Thyroid gland (tissue), 4 donors: ENCODE measurements at places on chromosomes 3 and 15. TPM values are rescaled to one million over a fixed set of nuclear protein-coding genes. Genes with fewer than 3 reads are reported as not detected.

DNA sequence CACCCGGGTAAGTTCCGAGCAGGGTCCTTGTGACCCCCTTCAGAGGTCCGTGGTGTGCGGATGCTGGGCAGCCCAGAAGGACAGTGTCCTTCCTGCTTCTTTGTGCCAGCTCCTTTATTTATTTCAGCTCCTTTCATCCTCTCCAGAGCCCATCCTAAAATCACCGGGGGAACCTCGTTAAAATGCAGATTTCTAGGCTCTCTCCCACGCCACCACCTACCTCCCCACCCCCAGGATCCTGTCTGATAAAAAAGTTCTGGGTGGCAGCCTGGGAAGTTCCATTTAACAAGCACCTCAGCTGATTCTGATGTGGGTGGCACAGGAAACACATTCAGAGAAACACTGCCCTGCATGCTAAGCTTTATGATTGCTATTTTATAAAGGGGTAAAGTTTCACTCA is 12.5 kb upstream of the IGF1R start:
- H3K27me3 ChIP-seq: no peaks in the 10 kb centered on the region
- no peak overlapping the region for H3K27ac ChIP-seq
- DNase-seq: no peak
- H3K36me3 ChIP-seq: no peaks in the 10 kb centered on the region
- no peak overlapping the region for H3K4me3 ChIP-seq

The EXD1 gene
- not detected for total RNA-seq

DNA sequence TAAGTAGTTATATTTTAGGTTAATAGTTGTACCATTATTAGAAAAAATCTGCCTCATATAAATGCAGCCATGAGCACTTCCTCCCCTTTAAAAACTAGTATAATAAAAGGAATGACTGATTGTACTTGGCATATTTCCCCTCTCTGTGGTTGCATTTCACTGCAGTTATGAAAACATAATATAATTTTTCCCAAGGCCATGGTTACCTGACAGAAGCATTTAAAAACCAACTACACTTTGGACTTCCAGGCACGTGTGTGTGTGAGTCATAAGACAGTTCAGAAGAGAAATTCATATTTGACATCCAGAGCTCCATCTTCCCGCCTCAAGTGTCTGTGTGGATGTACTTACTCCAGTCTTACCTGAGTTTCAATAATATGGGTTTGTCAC is 828.2 kb upstream of the CFAP20DC start:
- no peak overlapping the region for H3K27ac ChIP-seq
- no peak for DNase-seq
- no peak overlapping the region for H3K4me3 ChIP-seq
- H3K4me1 ChIP-seq: no peaks in the 10 kb centered on the region
- no peaks in the 10 kb centered on the region for H3K36me3 ChIP-seq

DNA sequence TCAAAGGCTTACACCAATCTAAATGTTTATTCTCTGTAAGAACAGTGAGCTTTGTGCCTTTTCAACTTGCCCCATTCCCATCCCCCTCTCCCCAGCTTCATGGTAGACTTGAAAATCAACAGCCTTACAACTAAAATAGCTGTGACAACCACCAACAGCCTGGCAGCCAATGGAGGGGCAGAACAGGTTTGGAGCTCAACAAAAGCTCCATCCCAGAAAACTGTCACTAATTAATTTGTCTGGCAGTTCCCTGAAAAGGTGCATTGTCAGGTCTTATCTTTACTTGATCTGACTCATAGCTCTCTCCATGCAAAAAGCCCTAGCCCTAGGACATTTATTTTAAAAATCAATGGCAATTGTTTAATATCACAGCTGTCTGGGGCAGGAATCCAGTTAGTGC is 22.6 kb downstream of the MTHFS start:
- H3K27me3 ChIP-seq: no peaks in the 10 kb centered on the region
- DNase-seq: peak; percentile 7
- H3K27ac ChIP-seq: no peak overlapping the region
- no peak overlapping the region for H3K4me3 ChIP-seq
- H3K4me1 ChIP-seq: peaks cover 8% of the 10 kb centered on the region

DNA sequence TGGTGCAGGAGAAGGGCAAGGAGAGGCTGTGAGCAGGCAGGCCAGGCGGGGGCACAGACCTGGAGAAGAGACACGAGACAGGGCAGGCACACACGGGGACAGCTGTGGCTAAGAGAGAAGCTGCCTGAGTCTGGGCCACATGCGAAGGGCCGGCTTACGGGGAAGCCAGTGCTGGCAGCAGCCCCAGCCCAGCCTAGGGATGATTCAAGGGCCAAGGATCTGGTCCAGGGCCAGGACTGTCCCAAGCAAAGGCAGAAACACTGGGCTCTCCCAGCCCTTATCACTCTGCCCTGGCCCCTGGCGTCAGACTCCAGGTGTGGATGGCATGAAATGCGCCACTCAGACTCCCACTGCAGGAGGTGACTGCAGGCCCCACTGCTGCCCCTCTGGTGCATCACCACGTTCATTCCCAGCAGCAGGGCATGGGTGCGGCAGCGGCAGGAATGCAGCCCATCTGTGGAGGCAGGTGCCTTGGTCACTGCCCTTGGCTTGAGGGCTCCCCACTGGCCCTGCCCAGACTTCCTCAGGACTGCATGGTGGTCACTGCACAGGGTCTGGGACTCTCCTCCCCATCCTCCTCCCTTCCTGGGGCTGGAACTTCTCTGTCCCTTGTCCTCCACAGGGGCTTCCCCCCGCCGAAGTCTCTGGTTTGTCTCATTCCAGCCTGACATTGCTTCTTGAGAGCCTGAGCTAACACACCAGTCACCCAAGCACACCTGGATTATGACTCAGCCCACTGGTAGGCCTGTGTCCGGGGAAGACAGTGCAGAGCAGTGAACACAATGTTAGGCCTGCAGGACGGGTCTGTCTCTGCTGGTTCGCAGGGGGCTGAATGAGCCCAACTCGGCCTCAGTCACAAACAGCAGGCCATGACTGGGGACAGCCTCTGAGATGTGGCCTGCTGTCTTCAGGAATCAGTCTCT is 69.3 kb downstream of the TBC1D2B start:
- no peaks in the 10 kb centered on the region for H3K27me3 ChIP-seq
- no peak overlapping the region for H3K4me3 ChIP-seq
- peaks cover 15% of the 10 kb centered on the region for H3K4me1 ChIP-seq
- no peak overlapping the region for H3K27ac ChIP-seq
